B cell (primary cell): ENCODE measurements at places on chromosomes 1 and 21. TPM values are rescaled to one million over a fixed set of nuclear protein-coding genes. Genes with fewer than 3 reads are reported as not detected.

Gene MMP23B
- 1.0 and 1.5 TPM in 2 replicates for total RNA-seq

Gene CLDN17
- not detected in 2 replicates for total RNA-seq

Gene THEM5
- not detected in 2 replicates for total RNA-seq

Gene C8A
- total RNA-seq = not detected in 2 replicates

Gene AMPD1
- not detected in 2 replicates for total RNA-seq

Gene KCNQ4
- 0.20 and 0.34 TPM in 2 replicates for total RNA-seq

Gene NMNAT2
- not detected in 2 replicates for total RNA-seq

Gene CSF3R
- 0.17 and 0.30 TPM in 2 replicates for total RNA-seq

Gene AIRE
- 0.24 TPM in 1 of 2 replicates, not detected in the other for total RNA-seq

Gene WLS
- not detected in 2 replicates for total RNA-seq

Gene GSTM5
- total RNA-seq = 0.15 TPM in 1 of 2 replicates, not detected in the other

Gene SESN2
- 4.5 and 4.8 TPM in 2 replicates for total RNA-seq

Gene FCGR3B
- not detected in 2 replicates for total RNA-seq

Gene FAM131C
- total RNA-seq = 0.37 and 0.58 TPM in 2 replicates

Gene TINAGL1
- total RNA-seq = not detected in 2 replicates

Gene NUAK2
- total RNA-seq = 102 and 105 TPM in 2 replicates

Gene HSF2BP
- total RNA-seq = 0.49 and 0.83 TPM in 2 replicates

Gene TMCO4
- 30.4 and 31.3 TPM in 2 replicates for total RNA-seq

Gene OR2G6
- 1.7 and 1.8 TPM in 2 replicates for total RNA-seq

Gene PLPPR4
- total RNA-seq = not detected in 2 replicates

Gene CRP
- not detected in 2 replicates for total RNA-seq

Gene KLHL17
- total RNA-seq = 21.6 and 30.1 TPM in 2 replicates

Gene SLAMF6
- 64.8 and 64.9 TPM in 2 replicates for total RNA-seq

Gene TTC22
- total RNA-seq = 10.4 and 10.9 TPM in 2 replicates

Gene CFAP57
- total RNA-seq = 0.15 and 0.44 TPM in 2 replicates

Gene SAMSN1
- total RNA-seq = 53.1 and 57.6 TPM in 2 replicates

Gene BARHL2
- total RNA-seq = not detected in 2 replicates

Gene CNIH3
- 1.8 and 2.7 TPM in 2 replicates for total RNA-seq

Gene SPATA45
- 0.64 TPM in 1 of 2 replicates, not detected in the other for total RNA-seq

Gene SPATA1
- total RNA-seq = 6.4 and 8.6 TPM in 2 replicates

Gene TNNT2
- not detected in 2 replicates for total RNA-seq

Gene DISC1
- total RNA-seq = 3.3 and 4.3 TPM in 2 replicates

Gene ANKRD34A
- 1.8 and 2.8 TPM in 2 replicates for total RNA-seq

Gene MNDA
- 8.5 and 10.1 TPM in 2 replicates for total RNA-seq

Gene AUNIP
- 0.27 TPM in 1 of 2 replicates, not detected in the other for total RNA-seq

Gene KCNJ9
- not detected in 2 replicates for total RNA-seq

Gene PTPRU
- total RNA-seq = 0.15 and 0.25 TPM in 2 replicates
